Pons (tissue), 1 donor: ENCODE measurements at places on chromosomes 2 and 18.
A peak's percentile ranks its signal among the peaks of the same experiment; 100 is the strongest.

DNA sequence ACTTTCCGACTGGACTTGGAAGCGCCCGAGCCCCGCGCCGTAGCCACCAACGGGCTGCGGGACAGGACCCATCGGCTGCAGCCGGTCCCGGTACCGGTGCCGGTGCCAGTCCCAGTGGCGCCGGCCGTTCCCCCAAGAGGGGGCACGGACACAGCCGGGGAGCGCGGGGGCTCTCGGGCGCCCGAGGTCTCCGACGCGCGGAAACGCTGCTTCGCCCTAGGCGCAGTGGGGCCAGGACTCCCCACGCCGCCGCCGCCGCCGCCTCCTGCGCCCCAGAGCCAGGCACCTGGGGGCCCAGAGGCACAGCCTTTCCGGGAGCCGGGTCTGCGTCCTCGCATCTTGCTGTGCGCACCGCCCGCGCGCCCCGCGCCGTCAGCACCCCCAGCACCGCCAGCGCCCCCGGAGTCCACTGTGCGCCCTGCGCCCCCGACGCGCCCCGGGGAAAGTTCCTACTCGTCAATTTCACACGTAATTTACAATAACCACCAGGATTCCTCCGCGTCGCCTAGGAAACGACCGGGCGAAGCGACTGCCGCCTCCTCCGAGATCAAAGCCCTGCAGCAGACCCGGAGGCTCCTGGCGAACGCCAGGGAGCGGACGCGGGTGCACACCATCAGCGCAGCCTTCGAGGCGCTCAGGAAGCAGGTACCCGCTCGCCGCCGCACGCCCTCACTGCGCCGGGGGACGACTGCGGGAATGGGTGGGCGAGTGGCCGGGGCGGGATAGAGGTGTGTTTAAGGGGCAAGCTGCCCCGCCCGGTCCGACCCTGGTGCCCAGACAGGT, 713 bp downstream of the ATOH8 start:
- no peak for DNase-seq

DNA sequence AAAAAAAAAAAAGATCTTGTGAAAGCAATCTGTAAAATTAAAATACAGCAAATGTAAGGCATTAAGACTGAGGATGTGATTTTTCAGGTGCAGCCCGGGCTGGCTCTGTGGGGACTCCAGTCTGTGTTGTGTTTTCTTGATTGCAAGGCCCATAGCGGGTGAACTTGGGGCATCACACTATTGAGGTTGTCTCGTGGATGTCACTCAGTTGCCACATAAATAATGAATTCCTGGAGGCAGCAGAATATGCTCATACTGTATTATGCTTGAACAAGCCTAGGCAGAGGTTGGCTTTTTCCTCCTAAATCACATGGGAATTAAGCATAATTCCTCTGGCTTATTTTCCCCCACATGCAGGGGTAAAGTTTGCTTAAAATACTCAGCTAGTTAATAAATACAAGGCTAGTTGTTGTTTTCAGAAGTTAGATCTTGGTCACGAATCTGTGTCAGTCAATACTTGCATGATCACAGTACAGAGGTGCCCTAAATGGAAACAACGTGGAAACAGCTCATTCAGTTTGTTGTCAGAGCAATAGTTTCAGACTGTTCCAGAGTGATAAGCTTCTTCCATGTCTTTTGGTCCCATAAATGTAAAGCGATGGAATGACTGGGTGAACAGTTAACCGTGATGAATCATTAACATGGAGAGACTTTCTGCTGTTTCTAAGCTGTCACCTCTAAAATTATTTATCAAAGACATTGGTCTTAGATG, 16.4 kb downstream of the GEMIN6 start:
- DNase-seq = no peak

DNA sequence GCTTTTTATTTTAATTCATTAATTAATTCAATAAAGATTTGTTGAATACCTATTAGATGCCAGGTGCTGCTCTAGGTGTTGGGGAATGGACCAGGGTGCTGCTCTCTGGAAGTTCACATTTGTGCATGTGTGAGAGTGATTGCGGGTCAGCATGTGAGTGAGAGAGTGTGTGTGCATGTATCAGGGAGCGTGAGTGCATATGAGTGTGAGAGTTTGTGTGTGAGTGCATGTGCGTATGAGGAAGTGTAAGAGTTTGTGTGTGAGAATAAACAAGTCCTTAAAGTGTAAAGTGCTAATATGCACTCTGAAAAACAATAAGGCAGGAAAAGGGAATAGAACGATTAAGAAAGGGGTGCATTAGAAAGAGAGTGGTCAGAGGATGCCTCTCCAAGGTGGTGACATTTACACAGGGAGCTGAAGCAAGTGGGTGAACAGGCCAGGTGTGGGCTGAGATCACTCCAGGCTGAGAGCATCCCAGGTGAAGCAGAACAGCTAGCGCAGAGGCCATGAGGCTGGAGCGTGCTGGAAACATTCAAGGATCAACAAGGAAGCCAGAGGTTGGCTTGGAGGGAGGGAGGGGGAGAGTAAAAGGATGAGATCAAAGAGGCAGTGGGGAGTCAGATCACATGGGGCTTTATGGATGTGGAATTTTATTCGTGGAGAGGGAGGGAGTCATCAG, 50.5 kb upstream of the SLC1A4 start:
- DNase-seq = no peak

GRCh38 chr2:196059491-196059960, 9.1 kb downstream of the DNAH7 start:
- no peak for DNase-seq

GRCh38 chr2:30915486-30915885, 108.2 kb upstream of the CAPN13 start:
- DNase-seq = peak; percentile 1

DNA sequence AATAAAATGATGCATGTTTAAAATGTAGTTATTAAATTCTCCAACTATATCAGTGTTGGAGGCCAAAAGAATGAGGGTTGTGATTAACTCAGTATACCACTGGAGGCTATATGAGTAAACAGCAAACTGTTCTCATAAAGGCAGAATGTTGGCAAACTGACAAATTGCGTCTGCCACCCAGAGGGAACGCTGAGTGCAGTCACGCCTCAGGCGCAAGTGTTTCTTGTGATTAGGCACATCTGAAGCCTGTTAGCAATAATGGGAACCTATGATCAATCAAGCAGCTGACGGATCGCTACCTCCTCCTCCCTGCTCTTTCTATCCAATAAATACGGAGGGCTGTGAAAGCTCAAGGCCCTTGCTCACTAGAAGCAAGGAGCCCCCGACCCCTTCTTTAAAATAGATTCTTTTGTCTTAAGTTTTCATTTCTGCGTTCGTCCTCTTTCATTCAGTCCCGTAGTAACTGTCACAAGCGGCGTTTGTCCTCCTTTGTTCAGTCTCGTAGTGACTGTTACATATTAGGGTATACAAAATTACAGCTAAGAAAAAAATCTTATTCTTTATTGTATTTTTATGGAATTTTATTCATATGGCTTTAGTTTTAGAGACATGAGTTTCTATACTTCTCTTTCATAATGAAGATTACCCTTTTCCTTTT, 16.3 kb upstream of the RMND5A start:
- peak; percentile 37 for DNase-seq

DNA sequence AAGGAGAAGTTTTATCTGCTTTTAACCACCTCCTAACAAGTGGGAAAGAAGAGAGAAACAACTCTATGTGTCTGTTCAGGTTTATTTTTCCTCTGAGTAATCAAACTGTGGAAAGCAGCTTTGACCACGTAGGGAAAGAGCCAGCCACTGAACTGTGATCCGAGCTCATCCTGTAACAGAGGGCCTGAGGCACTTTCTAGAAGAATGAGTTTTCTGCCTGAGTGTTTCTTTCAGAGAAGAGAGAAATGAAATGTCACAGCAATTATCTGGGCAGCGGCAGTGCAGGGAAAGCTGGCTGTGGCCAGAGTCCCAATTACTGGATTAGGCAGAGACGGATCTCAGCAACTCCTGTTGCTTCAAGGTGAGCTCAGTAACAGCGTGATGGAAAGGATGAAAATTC, 151.9 kb downstream of the CD226 start:
- no peak for DNase-seq

GRCh38 chr2:127707890-127708648, 6.8 kb downstream of the SFT2D3 start:
- DNase-seq = peak; percentile 24

DNA sequence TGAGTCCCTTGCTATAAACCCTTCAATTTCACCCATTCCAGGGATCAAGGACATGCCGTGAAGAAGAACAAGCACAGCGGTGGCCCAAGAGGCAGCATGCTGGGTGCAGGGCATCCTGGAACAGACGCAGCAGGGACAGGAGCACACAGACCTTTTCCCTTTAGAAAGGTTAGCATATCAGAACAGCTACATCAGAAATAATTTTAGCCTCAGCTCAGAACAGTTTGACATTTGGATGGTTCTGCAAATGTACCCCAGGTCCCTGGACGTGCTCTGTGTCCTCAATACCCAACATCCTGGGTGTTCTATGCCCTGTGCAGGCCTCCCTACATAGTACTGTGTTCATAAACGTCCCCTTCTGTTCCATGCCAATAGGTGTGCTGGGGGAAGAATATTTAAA, 80.4 kb downstream of the MYOM1 start:
- no peak for DNase-seq

DNA sequence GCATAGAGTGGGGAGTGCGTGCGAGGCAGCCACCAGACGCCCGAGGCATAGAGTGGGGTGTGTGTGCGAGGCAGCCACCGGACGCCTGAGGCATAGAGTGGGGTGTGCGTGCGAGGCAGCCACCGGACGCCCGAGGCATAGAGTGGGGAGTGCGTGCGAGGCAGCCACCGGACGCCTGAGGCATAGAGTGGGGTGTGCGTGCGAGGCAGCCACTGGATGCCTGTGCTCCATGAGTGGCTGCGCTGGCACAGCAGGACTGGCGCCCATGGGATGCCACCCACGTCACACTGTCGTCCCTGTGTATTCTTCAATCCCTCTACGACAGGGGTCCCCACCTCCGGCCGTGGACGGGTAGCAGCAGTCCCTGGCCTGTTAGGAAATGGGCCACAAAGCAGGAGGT, 221.9 kb downstream of the HDAC4 start:
- no peak for DNase-seq

GRCh38 chr2:213868526-213868925, 542.3 kb upstream of the VWC2L start:
- DNase-seq = no peak

DNA sequence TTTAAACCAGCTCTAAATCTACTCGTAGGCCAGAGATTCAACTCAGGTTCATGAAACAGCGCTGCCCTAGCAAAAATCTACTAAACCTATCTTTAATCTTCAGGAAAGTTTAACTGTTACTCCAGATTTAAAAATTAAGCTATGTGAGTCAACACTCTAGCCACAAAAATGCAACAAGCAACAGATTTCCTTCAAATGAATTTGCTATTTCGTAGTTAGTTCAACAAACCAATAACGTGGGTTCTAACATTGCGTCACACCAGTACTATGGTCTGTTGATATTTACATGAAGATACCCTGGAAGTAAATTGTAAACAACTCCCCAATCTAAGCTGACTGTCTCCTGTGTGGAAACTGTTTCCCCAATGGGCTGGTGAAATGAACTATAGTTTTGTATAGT, 71.2 kb downstream of the FIGN start:
- DNase-seq = no peak

DNA sequence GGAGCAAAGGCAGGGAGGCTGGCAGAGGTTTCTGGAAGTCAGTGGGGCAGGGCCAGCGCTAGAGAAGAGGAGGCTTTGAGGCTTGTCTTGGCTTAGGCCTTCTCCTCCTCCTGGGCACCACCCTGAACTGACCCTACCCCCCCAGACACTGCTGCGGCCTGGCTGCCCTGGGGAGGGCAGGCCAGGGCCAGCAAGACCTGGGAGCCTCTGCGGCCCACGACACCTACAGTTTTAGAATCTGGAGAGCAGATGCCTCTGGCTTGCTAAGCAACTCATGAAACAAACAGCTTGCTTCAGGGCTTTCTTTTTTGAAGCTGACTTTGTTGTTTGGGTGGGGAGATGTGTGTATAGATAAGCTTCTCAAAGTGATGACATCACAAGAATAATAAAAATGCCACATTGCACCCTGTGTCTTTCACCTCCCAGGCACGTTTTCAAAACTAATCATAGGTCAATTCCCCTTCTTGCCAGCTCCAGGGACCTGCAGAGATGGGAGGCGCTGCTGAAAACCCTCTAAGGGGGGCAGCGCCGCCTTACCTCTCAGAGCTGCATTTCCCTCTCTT, 46.2 kb upstream of the SMAD7 start:
- DNase-seq = no peak

GRCh38 chr2:73174941-73175662, 27.3 kb upstream of the NOTO start:
- DNase-seq = no peak

DNA sequence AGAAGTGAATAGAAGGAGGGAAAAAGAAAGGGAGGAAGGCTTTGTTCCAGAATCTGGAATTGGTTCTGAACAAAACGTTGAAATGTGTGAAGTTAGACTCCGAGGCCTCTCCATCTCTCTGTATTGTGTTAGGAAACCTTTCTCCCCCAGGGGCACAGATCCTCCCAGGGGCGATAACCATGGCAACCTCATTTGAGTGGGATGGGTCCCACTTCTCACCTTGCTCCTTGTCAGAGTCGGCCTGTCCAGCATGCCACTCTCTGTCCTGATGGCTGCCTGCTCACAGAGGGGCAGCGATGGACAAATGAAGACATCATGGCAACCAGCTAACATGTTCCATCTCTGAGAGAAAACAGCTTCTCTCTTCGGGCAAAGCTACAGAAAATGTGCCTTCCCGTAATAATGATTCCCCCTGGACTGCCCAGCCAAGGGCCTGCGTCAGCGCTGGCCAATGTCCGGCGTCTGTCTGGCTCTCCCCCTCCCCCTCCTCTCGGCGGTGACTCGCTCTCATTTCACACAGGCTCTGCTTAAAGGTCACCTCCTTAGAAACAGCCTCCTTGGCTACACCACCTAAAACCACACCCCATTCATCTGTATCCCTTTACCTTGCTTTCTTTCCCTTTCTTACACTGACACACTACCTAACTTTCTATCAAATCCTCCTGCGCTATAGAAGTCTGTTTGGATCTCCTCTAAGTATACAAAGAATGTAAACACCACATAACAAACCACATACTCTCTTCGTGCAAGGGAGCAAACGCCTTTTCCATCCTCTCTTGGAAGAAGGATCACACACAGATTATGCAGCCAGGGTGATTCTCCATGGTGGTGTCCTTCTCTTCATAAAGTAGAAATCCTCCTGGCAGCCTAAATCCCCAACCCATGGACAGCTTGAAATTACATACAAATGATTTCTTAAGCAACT, 32.1 kb upstream of the TTC39C start:
- no peak for DNase-seq

DNA sequence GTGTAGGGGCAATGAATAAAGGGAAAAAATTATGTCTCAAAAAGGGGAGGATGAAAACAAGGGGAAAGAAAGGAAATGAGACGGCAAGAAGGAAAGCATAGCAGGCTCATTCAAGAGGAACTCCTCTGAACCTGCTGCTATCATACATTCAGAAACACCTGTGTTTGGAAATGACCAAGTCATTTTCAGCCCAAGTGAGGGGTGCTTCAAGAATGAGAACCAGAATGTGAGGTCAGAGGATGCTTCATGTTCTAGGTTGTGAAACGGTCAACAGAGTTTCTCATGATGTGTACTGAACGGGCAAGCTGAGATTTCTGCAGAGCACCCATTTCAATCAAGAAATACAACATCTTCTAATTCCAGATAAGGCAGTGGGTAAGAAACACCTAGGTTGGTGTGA, 1367.2 kb upstream of the CELF4 start:
- DNase-seq = no peak

- DNase-seq = no peak
These were observed 101.9 kb upstream of the NRP2 start for GRCh38 chr2:205580212-205580987.
